ENCODE measurements at places on chromosomes 1 and 21.

GRCh38 chr21:42761776-42762335 is 108.4 kb downstream of the PDE9A start:
- no peak for DNase-seq

GRCh38 chr1:36567601-36568341 is 85.1 kb upstream of the CSF3R start:
- DNase-seq, result no peak

DNA sequence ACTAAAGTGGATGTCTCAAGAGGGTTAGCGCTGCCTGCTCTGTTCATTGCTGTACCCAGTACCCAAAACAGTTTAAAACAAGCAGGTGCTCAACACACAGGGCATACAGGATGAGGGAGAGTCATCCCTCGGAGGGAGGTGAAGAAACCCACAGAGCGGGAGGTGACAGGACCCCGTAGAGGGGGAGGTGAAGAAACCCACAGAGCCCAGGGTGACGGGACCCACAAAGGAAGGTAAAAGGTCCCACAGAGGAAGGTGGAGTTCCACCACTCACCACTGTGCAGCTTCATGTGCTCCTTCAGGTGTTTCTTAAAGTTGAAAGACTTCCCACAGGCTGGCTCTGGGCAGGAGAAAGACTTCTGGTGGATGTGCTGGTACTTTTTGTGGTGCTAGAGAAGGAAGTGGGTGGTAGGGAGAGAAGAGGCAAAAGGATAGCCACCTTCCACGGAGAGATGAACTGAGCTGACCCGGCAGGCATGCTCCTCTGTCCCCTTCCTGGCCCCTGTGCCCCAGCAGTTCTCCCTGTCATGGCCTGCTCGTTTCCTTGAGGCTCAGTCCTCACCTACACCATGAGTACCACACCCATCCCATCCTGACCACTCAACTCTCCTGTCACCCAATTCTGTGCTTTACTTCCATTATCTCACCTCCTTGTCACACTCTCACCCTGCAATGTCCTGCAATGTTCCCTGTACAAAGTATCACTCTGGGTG is 5.1 kb downstream of the ZNF692 start:
- no peak for DNase-seq

- no peak for DNase-seq
Observed at GRCh38 chr1:230977761-230978490, 735 bp downstream of the TTC13 start.

GRCh38 chr1:89279011-89279466 is 6.4 kb upstream of the GBP5 start:
- DNase-seq, result no peak

DNA sequence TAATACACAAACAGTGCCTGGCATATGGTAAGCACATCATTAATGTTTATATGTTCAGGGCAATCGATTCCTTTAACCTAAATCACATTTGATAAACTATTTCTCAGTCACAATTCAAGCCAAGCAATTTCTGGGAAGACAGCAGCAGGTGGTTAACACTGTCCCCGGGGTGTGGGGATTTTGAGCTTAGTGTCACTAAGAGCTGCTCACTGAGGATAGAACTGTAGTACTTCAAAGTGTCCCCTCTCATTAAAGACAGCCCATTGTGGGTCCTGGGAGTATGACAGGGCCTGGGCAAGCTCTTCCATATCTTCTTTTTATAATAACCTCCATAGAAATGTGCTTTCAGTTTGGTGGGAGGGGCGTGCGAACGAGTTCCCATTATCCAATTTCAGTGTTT is 8.4 kb upstream of the GALNT2 start:
- DNase-seq, result no peak

- no peak for DNase-seq
Observed at GRCh38 chr21:45538381-45539045, 3.7 kb downstream of the SLC19A1 start.

- no peak for DNase-seq
Observed at GRCh38 chr1:66758241-66758755, 6.0 kb downstream of the DYNLT5 start.

GRCh38 chr1:188867614-188868013 is 1610.0 kb downstream of the BRINP3 start:
- DNase-seq, result no peak

DNA sequence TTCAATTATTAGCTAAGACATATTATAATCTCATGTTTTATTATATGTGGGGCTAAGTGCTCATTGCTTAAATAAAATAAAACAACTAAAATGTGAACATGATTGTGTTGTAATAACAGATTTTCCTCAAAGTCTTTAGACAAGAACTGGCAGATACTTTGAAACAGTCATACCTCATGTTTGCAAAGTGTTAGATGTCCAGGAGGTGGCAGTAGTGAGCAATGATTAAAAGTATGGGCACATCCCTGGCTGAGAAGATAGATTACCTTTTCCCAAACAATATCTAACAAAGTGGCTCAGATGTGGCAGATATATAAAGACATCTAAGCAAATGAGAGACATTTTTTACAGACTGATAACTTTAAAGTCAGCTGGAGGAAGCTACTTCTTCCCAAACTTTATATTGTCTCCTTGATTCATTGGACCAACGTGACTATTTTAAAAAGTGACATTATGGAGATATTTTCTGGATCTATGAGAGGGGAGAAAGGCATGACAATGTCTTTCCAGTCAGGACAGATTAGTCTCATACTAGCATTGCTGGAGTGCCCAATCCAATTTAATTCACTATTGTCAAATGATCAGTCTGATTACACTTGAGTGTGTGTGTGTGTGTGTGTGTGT is 269.8 kb downstream of the S1PR1 start:
- no peak for DNase-seq

- DNase-seq, result no peak
Observed at GRCh38 chr21:43921979-43922945, 57.2 kb downstream of the AGPAT3 start.

GRCh38 chr1:196002906-196003305 is 605.3 kb downstream of the KCNT2 start:
- no peak for DNase-seq

- no peak for DNase-seq
Observed at GRCh38 chr1:193593147-193593885, 406.9 kb upstream of the B3GALT2 start.

- no peak for DNase-seq
Observed at GRCh38 chr1:183892351-183892793, 87.5 kb downstream of the RGL1 start.

- no peak for DNase-seq
Observed at GRCh38 chr1:221347706-221348105, 394.2 kb downstream of the DUSP10 start.

DNA sequence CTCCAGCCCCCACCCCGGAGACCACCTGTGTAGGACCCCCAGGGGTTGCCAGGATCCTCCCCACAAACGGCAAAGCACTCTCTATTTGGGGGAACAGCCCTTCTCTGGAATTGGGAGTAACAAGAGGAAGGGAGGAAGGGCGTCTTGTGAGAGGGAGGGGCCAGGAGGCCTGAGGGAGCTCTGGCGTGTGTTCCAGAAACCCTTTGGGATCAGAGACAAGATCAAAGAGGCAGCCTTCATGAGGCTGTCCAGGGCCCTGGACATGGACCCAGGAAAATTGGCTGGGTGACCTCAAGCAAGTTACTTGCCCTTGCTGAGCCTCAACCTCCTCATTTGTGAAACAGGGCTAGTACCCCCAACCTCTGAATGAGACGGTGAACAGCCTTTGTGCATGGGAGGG is 18.1 kb upstream of the ECE1 start:
- no peak for DNase-seq

GRCh38 chr1:178541829-178542553 is 29.1 kb downstream of the TEX35 start:
- DNase-seq, result no peak

DNA sequence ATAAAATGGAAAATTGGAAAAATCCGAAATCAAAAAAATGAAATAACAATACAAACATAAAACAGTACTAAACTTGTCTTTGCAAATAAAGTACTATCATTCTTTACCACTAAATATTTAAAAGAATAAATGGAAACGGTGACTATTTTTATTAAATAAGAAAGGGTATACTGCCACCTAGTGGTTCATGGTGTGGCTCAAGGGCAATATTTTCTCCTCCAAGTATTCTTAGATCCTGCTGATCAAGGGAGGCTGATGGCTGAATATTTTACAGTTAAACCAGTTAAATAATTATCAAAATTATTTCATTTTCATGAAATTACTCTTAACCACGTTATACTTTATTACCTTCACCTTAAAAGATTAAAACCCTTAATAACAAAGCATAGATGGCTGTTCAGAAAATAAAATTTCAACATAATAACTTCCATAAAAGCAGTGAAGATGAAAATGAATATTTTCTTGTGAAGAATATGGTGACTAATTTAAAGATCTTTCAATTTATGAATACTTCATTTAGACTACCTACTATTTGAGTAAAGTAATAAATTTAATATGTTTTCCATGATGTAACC is 1793.9 kb downstream of the NCAM2 start:
- DNase-seq, result no peak

DNA sequence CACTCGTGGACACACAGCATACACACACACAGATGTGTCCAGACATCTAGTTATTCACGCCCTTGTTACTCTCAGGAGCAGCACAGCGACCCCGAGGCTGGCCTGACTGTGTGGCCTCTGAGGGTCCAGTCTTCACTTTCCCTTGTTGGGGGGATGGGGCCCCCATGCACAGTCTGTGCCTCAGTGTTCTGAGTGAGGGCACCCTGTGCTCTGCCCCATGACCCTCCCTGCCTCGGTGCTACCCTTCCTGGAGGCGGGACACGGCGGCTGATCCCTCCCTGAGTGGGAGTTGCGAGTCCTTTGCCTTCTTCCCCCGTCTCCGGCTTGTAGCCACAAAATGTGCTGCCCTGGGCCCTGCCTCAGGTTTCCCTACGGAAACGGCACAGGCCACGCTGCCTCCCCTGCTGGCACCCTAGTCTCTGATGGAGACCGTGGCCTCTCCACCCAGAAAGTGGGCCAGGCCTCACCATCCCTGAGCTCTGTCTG is 8.6 kb downstream of the CSTB start:
- DNase-seq, result no peak

GRCh38 chr1:14745789-14746188 is 147.3 kb downstream of the KAZN start:
- DNase-seq, result no peak

GRCh38 chr1:24052220-24052619 is 59.7 kb downstream of the MYOM3 start:
- no peak for DNase-seq

GRCh38 chr1:12168451-12169160 is 1.8 kb downstream of the TNFRSF1B start:
- DNase-seq, result no peak

DNA sequence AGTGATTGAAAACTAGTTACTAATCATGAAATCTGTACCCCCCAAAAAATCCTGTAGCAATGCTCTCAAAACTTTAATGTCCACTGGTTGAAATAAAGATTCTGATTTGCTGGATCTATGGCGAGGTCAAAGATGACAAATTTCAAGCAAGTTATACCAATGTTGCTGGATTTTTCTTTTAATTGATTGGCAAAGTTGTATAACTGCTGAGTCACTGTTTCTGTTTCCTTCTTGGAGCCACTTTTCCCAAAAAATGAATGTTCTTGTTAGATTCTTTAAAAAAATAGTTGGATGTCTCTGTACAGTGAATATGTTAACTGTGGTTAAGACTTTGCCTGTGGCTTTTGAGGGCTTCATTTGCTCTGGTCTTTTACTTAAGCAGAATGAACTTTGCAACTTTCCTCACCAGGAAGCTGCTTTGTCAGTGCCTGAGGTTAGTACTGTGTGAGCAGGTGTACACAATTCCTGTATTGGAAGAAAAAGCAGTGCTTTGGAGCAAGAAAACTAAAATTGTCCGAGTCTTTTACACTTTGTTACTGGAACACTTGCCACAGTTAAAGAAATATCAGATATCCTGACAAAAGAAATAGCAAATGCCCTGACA is 1211.9 kb downstream of the MRPL39 start:
- DNase-seq, result no peak

DNA sequence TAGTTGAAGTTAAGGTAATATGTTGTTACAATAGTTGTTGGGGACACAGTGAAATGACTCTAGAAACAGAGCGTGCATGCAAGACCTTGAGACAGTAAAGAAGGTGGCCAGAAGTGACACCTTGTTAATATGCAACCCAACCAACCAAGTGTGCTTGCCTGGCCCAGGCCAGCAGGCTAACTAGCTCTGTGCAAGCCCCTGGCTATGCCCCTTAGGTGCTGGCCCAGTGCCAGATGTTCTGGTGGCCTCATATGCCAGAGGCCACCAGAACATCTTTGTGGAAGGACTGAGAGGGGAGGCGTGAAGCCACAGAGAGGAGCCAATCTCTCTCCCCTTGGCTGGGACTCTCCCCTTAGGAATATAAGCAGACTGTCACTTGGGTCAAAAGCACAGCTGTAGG is 111.2 kb upstream of the JUN start:
- no peak for DNase-seq

All from stimulated activated CD4-positive, alpha-beta T cell treated with anti-CD3 and anti-CD28 coated beads, TNF-alpha, amount 100 ng/mL, for 48 hours (primary cell).